ENCODE measurements at places on chromosomes 4 and X.

DNA sequence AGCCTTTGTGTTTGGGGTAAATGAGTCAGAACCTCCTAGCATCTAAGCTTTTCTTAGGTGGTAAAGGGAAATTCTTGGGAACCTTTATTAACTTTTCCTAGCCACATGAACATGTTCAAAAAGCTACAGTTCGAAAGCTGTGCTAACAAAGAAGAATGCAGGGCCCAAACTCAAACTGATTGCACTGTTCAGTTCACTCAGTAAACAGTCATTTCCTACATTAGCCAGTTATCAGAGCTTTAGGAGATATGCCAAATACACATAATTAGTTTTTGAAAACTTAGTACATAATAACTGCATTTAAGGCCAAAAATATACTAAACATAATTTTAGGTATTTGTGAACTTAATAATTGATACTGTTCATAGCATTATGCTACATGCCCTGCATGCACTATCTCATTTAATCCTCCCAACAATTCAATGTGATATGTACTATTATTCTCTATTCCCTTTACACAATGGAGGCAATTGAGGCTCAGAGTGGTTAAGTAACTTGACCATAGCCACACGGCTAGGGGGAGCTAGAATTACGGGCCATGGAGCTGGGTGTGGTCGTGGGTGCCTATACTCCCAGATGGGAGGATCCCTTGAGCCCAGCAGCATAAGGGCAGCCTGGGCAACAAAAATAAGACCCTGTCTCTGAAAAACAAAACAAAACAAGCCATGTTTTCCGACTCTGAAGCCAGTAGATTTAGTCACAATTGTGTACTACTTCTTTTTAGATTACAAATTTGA lies 43.9 kb upstream of the PDGFRA start:
- no peak for DNase-seq

DNA sequence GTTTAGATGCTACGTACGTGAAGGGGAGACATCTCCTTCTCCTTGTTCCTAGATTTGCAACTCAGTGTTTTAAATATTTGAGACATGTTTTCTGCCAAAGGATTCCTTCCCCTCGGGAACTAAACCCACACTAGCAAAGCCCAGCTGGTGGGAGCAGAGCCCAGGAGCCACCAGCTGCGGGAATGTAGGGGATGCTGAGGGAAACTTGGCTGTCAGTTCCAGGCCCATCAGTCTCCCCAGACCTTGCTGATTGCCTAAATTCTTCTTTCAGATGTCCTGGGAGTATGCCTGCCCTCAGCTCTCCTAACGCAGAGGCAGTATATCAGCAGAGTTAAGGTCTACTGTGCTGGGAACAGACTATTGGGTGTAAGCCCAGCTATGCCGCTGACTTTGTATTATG lies 630.0 kb upstream of the TENM3 start:
- DNase-seq, result no peak

DNA sequence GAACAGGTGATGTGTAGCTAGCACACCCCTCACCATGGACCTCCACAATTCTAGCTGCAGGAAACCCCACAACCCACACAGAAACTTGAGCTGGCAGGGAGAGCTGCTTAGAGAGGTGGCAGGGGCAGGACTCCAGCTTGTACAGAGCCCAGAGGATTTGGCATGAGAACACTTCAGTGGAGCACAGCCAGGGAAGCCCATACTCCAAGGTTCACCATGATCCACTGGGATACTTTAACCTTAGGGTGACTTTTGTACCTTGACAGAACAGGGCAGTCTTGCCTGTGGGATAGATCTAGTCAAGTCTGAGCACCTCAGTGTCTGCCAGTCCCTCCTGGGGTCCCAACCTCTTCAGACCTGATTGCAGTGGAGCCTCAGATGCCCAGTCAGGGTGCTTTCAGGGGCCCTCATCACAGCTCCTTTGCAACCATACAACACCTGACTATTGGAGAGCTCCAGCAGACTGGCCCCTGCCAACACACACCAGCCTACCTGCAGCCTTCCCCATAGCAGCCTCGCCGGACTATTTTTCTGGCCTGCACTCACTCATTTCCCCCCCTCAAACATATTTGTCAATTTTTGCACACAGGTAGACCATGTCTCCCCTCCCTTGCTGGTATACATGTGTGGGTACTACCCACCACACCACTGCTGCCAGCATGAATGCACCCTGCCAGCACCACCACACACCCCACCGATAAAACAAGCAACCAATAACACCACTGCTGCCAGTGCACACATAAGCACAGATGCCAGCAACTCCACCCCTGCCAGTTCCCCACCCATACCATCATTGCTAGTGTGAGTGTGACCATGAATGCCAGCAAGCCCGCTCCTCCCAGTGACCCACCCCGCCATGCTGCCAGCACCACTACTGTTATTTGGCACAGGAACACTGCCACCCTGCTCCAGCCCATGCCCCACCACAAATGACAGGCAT lies 56.0 kb upstream of the CDX4 start:
- no peak for DNase-seq

- DNase-seq, result no peak
These were observed 28.4 kb upstream of the FBXW7 start for GRCh38 chr4:152564336-152564735.

DNA sequence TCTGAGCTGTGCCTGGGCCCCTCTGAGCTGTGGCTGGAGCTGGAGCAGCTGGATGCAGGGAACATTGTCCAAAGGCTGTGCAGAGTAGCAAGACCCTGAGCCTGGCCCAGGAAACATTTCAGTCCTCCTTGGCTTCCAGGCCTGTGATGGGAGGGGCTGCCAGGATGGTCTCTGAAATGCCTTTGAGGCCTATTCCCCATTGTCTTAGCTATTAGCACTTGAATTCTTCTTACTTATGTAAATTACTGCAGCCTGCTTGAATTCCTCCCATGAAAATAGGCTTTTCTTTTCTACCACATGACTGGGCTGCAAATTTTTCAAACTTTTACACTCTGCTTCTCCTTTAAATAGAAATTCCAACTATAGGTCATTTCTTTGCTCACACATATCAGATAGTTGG lies 349.8 kb upstream of the KLHL4 start:
- DNase-seq, result no peak

DNA sequence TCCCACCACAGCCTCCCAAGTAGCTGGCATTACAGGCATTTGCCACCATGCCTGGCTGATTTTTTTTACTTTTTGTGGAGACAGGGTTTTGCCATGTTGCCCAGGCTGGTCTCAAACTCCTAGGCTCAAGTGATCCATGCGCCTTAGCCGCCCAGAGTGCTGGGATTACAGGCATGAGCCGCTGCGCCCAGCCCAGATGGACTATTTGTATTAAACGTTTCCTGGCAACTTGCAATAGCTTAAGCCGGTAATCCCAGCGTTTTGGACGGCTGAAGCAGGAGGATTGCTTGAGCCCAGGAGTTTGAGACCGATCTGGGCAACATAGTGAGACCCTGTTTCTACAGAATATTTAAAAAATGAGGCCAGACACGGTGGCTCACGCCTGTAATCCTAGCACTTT lies 18.4 kb downstream of the UBE2K start:
- DNase-seq, result no peak
